Keratinocyte (primary cell): ENCODE measurements at places on chromosomes 2 and 18.

DNA sequence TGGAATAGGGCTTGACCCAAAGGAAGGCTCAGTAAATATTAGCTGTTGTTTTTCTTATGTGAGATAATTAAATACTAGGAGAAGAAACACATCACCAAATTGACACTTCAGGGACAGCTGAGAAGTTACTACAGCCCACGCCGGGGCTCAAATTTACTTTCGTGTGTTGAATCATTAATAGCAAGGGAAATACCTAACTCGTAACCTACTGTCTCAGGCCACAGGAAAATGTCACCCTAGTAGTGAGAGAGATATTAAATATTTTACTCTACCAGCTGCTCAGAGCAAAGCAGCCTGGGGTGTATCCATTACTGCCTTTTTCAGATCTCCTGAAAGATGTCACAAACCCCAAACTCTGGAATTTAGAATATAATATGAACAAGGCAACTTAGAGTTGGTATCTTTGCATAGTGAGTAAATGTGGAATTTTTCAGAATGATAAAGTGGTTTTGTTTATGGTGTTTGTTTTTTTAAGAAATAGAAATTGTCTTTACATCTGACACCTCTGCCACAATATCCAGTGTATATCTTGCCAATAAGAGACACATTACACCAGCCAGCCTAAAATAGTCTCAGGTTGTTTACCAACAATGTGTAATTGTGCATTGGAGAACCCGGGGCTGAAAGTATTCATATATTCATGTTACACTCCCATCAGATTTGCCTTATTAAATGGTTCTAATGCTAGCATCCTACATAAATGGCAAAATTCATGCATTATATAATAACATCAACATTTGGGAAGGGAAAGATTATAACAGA lies 48.4 kb downstream of the ATP8B1 start:
- no peak overlapping the region for H3K27ac ChIP-seq
- no peak for DNase-seq
- no peaks in the 10 kb centered on the region for H3K4me1 ChIP-seq
- H3K4me3 ChIP-seq: no peak overlapping the region

- H3K27me3 ChIP-seq: no peaks in the 10 kb centered on the region
- DNase-seq: no peak
- H3K36me3 ChIP-seq: no peaks in the 10 kb centered on the region
- no peak overlapping the region for H3K4me3 ChIP-seq
- no peaks in the 10 kb centered on the region for H3K4me1 ChIP-seq
These were observed 367.5 kb upstream of the MMADHC start for GRCh38 chr2:149954981-149955600.

GRCh38 chr2:18777250-18777812 lies 188.0 kb upstream of the NT5C1B start:
- no peak overlapping the region for H3K27ac ChIP-seq
- H3K4me1 ChIP-seq: no peaks in the 10 kb centered on the region
- H3K36me3 ChIP-seq: no peaks in the 10 kb centered on the region
- no peak overlapping the region for H3K4me3 ChIP-seq

DNA sequence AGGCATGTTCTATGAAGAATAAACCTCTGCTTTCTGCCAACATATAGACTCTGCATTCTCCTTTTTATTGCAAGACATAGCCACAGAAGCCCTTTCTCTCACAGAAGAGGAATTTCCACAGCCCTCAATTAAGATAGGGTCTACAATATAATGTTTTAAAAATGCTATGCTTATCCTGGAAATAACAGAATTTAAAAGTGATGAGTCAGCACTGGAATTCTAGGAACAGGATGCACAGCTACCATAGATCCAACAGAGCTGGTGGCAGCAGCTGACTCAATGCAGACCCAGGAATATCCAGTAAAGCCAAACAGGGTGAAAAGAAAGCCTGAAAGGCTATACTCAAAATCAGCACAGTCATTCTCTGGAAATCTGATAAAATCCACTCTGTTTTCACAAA lies 866.9 kb downstream of the TRIB2 start:
- no peak overlapping the region for H3K27ac ChIP-seq
- no peaks in the 10 kb centered on the region for H3K36me3 ChIP-seq
- no peak for DNase-seq
- H3K27me3 ChIP-seq: no peaks in the 10 kb centered on the region
- no peaks in the 10 kb centered on the region for H3K4me1 ChIP-seq

GRCh38 chr18:3248658-3249359 lies 1.2 kb downstream of the MYL12A start:
- DNase-seq: no peak
- peak overlapping the region; percentile 97 for H3K4me3 ChIP-seq
- H3K36me3 ChIP-seq: peaks cover 13% of the 10 kb centered on the region
- peak overlapping the region; percentile 99 for H3K27ac ChIP-seq

DNA sequence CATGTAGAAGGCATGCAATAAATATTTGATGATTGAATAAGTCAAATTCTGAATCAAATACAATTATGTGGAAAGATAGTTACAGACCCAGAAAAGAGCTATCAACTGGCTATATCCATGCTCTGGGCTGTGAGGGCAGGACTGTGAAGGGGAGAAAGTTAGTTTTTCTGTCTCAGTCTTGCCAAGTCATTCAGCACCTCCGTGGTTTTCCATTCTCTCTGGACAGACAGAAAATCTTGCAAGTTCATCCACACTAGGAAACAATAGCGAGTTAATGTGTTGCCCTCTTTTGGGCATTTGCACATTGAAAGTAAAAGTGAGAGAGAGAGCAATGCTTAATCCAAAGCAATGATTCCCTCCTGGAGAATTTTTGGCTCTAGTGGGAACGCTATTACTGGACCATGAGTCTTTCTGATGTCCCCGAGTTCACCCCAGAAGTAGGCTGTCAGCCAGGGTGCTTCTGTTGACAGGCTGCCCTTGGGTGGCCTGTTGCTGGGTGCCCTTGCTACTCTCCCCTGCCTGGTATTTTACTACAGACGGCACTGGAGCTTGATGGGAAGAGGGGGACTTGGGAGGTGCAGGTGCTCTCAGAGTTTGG lies 238.3 kb downstream of the LOXHD1 start:
- DNase-seq: no peak
- peaks cover 11% of the 10 kb centered on the region for H3K4me1 ChIP-seq
- no peaks in the 10 kb centered on the region for H3K27me3 ChIP-seq
- no peak overlapping the region for H3K4me3 ChIP-seq

- H3K27me3 ChIP-seq: no peaks in the 10 kb centered on the region
- H3K36me3 ChIP-seq: no peaks in the 10 kb centered on the region
- no peak overlapping the region for H3K27ac ChIP-seq
- no peak for DNase-seq
- no peaks in the 10 kb centered on the region for H3K4me1 ChIP-seq
- H3K4me3 ChIP-seq: no peak overlapping the region
These were observed 104.5 kb downstream of the MEIS1 start for GRCh38 chr2:66539452-66539851.

DNA sequence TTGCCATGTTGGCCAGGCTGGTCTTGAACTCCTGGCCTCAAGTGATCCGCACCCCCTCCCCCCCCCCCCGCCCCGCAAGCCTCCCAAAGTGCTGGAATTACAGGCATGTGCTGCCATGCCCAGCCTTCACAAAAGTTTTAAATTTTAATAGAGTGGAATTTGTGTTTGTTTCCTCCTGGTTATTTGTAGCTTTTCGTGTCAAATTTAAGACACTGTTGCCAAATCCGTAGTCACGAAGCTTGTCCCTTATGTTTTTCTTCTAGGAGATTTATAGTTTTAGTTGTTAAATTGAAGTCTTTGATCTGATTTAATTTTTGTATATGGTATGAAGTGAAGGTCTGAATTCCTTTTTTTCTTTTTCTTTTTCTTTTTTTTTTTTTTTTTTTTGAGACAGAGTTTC lies 14.7 kb downstream of the ZNF236 start:
- no peak for DNase-seq
- H3K36me3 ChIP-seq: no peaks in the 10 kb centered on the region
- no peak overlapping the region for H3K4me3 ChIP-seq
- H3K27me3 ChIP-seq: no peaks in the 10 kb centered on the region
- no peak overlapping the region for H3K27ac ChIP-seq

DNA sequence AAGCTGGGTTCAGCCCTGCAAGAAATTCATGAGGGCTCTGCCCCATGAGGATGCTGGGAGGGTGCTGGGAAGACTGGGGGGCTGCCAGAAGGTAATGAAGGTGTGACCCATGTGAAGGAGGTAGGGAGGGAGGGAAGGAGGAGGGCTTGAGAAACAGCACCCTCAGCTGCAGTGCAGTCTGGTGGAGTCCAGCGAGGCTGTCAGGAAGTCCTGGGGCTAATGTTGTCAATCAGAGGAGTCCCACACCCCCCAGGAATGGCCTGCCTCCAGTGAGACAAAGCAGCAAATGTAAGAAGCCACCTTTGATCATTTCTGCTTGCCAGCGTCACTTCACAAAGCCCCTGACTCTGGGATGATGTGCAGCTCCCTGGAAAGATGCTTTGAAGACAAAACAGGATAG lies 248.4 kb downstream of the SH3BP4 start:
- DNase-seq: no peak
- peaks cover 6% of the 10 kb centered on the region for H3K27me3 ChIP-seq

DNA sequence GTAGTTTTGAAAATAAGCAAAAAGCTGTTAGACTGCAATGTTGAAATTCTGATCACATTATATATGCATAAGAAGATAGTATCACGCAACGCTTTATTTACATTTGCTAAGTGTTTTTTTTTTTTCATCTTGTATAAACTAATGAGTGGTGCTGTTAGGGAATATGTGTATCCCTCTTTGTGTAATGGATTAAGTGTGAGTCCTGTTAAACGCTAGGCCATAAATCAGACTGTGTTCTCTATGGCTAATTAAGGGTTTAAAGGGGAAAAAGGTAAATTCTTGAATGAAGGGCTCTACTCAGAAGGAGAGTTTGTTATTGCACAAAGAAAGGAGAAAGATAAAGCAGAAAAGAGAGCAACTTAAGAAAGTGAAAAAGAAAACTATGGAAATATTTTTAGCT lies 4.8 kb upstream of the ASXL3 start:
- peaks cover 16% of the 10 kb centered on the region for H3K27me3 ChIP-seq
- peaks cover 2% of the 10 kb centered on the region for H3K4me1 ChIP-seq
- H3K36me3 ChIP-seq: no peaks in the 10 kb centered on the region
- no peak for DNase-seq
- H3K4me3 ChIP-seq: no peak overlapping the region
- no peak overlapping the region for H3K27ac ChIP-seq

GRCh38 chr2:70851704-70852103 lies 16.1 kb upstream of the CD207 start:
- no peaks in the 10 kb centered on the region for H3K4me1 ChIP-seq
- H3K27me3 ChIP-seq: peaks cover 2% of the 10 kb centered on the region
- no peak for DNase-seq
- H3K36me3 ChIP-seq: no peaks in the 10 kb centered on the region
- no peak overlapping the region for H3K27ac ChIP-seq

- no peak overlapping the region for H3K4me3 ChIP-seq
- H3K4me1 ChIP-seq: peaks cover 9% of the 10 kb centered on the region
- no peak for DNase-seq
- H3K27ac ChIP-seq: no peak overlapping the region
These were observed 139.7 kb downstream of the PRPF40A start for GRCh38 chr2:152577579-152577978.

DNA sequence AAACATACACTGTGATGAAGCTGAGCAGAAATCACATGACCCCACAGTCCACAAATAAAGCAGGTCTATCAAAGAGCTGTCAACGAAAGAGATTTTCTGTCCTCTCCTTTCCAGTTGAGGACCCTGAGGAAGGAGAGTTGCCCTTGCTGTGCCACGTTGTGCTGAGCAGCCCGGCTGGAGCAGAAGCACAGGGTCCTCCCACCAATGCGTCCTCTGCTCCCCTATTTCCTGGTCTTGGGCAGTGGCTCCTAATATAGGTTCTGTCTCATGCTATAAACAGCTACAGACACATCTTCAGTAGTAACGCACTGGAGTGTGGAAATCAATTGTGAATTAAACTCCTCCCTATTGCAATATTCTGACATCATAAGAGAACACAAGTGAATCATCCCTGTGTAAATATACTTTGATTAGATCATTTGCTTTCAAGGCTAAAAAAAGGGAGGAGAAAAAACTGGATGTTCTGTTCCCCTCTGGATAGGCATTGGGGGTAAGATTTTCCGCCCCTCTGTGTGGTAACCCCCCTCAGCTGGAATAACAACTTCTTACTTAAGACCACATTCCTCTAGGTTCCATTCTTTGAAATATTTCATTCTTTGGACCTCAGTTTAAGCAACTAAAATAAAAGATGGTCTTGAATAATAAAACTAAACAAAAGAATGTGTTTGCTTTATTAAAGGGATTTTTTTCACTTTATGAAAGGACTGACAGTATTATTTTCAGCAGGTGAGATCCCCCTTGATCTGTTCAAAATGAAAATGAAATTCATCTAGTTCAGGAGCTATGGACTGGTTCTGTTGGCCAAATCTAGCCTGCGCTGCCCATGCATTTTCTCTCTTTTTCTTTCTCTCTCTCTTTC lies 8.3 kb upstream of the RHOB start:
- H3K27ac ChIP-seq: no peak overlapping the region
- no peak for DNase-seq
- no peaks in the 10 kb centered on the region for H3K36me3 ChIP-seq
- peaks cover 9% of the 10 kb centered on the region for H3K4me1 ChIP-seq

DNA sequence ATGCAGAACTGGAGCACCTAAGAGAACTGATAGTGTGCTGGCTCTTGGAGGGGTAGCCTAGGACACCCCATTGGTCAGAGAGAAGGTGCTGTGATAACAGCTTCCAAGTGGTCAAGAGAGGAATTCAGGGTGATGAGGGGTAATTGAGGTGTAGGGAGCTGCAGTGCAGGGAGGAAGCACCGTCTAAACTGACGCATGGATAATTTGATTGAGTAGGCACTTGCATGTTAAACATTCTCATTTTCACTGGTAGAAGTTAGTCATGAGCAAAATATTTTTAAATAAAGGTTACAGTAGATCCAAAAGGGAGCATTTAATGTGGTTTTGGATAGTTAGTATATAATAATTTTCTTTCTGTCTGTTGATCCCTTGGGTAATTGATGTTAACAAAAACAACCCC lies 155.1 kb upstream of the TCF4 start:
- no peak for DNase-seq
- no peaks in the 10 kb centered on the region for H3K27me3 ChIP-seq
- no peaks in the 10 kb centered on the region for H3K4me1 ChIP-seq
- no peak overlapping the region for H3K4me3 ChIP-seq
- no peak overlapping the region for H3K27ac ChIP-seq

DNA sequence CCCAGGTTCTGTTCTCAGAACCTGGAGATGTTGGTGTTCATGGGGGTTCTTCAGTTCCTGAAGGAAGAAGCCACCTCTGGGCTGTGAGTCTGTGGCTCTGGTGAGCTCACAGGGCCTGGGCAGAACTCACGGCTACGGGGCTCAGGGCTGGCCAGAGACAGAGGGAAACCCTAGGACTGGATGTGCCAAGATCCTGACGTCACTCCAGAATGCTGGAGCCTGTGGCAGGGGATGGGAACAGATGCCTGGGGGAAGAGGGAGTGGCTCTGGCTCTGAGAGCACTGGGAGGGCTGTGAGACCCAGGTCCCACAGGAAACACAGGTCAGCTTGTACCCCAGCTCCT lies at the start of gene OTOF:
TSS of gene OTOF (minus strand) at position 214 of the 343 bp plus-strand sequence.
- no peak within 1 kb of the TSS for H3K4me3 ChIP-seq
- no peak within 1 kb of the TSS for H3K27ac ChIP-seq

DNA sequence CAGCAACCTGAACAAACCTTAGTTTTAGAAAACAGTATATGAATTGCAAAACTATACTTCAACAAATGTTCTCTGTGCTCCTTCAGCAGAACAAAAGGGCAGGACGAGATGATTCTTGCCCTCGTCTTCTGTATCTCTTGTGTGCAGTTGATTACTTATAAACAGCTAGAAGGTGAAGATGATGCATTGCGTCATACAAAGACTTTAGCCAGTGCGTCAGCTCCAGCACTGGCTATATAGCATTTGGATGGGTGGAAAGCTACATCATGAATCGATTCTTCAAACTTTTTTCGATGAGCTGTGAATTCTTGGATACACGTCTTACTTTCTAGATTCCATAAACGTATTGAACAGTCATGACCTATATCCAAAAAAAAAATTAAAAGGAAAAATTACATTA lies 117.1 kb downstream of the STRN start:
- H3K27ac ChIP-seq: no peak overlapping the region
- H3K36me3 ChIP-seq: peaks cover 4% of the 10 kb centered on the region
- H3K4me3 ChIP-seq: no peak overlapping the region
- DNase-seq: no peak
